ENCODE measurements at places on chromosomes 1 and 21.

- DNase-seq = no peak
Observed at GRCh38 chr1:11227106-11228077, 35.0 kb downstream of the MTOR start.

GRCh38 chr21:14589855-14590563 lies 43.9 kb upstream of the SAMSN1 start:
- DNase-seq = no peak

DNA sequence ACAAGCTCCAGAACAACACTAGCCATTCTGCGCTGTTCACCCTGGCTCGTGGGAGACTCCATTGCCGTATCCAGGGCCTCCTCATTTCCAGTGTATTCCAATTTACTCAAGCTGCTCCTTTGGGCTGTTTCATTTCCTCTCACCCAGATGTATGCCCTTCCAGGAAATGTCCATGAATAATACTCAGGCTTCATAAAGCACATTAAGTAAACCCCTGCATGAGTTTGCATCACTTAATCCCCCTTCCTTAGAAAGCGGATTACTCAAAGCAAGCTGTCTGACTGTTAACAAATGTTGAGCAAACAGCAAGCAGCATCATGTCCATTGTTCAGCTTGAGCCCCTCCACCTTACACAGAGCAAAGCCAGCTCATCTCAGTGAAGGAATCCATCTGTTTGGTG lies 403.6 kb upstream of the PBX1 start:
- DNase-seq = no peak

DNA sequence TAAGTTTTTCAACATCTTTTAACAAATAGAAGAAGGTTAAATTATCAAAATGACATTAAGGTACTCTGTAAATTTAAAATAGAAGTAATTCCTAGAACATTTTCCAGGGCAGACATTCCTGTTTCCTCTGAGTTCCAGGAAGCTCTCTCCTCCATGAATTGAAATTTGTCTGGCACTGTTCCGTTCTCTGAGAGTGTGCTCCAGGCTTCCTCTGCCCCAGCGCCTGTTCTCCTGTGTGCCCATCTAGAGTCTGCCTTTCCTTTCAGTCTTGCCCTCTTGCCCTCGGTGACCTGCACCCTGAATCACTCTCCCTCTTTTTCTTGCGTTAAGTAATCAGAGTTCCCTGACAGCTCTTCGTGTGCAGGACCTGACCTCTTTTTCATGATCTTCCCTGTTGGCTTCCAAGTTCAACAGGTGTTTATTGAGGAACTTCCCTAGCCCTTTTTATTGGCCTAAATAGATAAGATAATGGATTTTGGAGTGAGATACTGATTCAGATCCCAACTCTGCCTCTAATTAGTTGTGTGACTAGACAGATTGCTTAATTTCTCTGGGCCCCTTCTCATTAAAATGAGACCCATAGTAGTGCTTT lies 77.1 kb downstream of the MTR start:
- DNase-seq = no peak

GRCh38 chr1:18886003-18886335 lies 16.4 kb downstream of the ALDH4A1 start:
- DNase-seq = no peak

GRCh38 chr21:45373991-45374816 lies 30.8 kb upstream of the COL18A1 start:
- DNase-seq = no peak

GRCh38 chr1:221664253-221664652 lies 77.6 kb downstream of the DUSP10 start:
- DNase-seq = no peak

- peak; percentile 39 for DNase-seq
Observed at GRCh38 chr1:117754061-117754969, 148.5 kb downstream of the TENT5C start.

- DNase-seq = no peak
Observed at GRCh38 chr1:82700476-82700875, 899.7 kb downstream of the ADGRL2 start.

GRCh38 chr1:58792846-58793245 lies 9.0 kb upstream of the JUN start:
- no peak for DNase-seq

- peak; percentile 39 for DNase-seq
Observed at GRCh38 chr1:61585714-61586113, 139.2 kb downstream of the TM2D1 start.

- no peak for DNase-seq
Observed at GRCh38 chr1:206836111-206836510, 29.3 kb upstream of the IL20 start.

DNA sequence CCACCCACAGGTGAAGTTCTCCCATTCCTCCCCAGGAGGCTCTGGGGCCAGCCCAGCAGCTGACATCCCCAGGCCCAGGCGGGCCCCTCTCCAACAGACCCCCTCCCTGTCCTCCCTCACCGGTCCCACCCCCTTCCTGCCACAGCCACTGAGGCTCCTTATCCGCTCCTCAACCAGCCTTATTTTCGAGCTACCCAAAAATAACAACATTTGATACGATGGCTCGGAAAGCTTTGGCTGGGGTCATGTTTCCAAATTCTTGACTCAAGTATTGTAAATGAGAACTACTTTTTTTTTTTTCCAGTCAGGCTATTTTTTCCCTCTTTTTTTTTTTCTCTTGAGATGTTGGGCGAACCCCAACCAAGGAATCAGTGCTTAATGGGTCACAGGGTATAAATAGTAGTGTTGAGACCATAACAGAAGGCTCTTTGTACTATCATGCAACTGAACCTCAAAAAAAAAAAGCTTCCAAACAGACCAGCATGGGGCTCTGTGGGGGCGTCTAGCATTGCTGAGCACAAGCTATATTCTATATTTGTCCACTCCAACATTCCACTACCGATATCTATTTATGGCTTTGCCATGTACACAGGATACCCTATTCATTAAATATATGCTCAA lies 27.2 kb downstream of the IRF2BP2 start:
- peak; percentile 46 for DNase-seq

GRCh38 chr1:55359611-55360010 lies 144.4 kb upstream of the USP24 start:
- no peak for DNase-seq

DNA sequence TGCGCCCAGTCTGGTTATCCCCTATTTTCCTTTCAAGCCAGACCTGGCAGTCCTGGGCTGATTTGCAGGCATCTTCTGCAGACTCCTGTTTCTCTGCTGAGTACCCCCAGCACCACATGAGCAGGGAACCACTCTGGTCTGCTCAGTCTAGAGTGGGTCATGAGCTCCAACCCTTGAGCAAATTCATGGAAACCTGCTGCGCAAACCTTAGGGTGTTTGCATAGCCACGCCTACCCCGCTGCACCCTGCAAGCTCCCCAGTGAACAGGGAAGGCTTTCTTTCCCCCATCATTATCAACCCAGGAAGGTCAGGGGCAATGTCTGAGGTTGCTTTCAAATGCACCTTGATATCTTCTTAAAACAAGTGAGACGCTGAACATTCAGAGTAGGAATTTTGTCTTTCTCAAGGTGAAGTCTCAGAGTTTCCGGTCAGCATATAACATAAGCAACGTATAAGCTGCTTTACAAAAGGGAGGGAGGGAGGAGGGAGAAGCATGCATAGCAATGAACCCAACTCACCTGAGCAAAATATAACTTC lies 11.1 kb upstream of the KCNE1 start:
- no peak for DNase-seq

GRCh38 chr1:151837197-151837596 lies 2.4 kb downstream of the C2CD4D start:
- no peak for DNase-seq

- no peak for DNase-seq
Observed at GRCh38 chr1:109776206-109776835, 12.6 kb upstream of the EPS8L3 start.

GRCh38 chr1:197145446-197146024 lies 934 bp downstream of the ASPM start:
- DNase-seq = no peak

DNA sequence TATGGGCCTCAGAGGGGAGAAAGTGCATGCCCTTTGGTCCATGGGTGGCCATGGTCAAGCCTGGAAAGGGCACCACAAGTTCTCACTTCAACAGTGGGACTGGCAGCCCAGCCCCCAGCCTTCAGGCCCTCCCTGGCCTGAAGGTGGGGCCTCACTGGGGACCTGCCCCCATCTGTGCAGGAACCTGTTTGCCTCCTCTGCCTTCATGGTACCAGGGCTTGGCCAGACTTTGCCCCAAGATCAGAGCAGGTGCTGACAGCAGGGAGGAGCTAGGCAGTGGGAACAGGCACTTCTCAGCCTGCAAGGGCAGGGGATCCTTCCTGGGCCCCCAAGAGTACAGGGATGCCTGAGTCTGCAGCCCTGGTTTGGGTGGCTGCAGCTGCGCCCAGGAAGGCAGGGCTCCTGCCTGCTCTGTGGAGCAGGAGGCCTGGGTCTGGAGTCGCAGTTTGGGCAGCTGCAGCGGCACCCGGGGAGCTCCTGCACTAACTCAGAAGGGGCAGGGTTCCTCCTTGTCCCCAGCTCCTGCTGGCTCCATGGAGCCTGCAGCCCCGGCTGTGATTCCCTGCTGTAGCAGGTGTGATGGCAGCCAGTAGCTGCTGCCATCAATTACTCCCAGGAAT lies 460.1 kb upstream of the NCAM2 start:
- DNase-seq = no peak

GRCh38 chr1:193566735-193567134 lies 380.3 kb upstream of the B3GALT2 start:
- DNase-seq = no peak

GRCh38 chr1:118381197-118381869 lies 196.3 kb upstream of the SPAG17 start:
- peak; percentile 32 for DNase-seq

- no peak for DNase-seq
Observed at GRCh38 chr1:228306275-228307217, 98.7 kb downstream of the OBSCN start.

GRCh38 chr1:113830039-113830438 lies 17.8 kb upstream of the RSBN1 start:
- no peak for DNase-seq

DNA sequence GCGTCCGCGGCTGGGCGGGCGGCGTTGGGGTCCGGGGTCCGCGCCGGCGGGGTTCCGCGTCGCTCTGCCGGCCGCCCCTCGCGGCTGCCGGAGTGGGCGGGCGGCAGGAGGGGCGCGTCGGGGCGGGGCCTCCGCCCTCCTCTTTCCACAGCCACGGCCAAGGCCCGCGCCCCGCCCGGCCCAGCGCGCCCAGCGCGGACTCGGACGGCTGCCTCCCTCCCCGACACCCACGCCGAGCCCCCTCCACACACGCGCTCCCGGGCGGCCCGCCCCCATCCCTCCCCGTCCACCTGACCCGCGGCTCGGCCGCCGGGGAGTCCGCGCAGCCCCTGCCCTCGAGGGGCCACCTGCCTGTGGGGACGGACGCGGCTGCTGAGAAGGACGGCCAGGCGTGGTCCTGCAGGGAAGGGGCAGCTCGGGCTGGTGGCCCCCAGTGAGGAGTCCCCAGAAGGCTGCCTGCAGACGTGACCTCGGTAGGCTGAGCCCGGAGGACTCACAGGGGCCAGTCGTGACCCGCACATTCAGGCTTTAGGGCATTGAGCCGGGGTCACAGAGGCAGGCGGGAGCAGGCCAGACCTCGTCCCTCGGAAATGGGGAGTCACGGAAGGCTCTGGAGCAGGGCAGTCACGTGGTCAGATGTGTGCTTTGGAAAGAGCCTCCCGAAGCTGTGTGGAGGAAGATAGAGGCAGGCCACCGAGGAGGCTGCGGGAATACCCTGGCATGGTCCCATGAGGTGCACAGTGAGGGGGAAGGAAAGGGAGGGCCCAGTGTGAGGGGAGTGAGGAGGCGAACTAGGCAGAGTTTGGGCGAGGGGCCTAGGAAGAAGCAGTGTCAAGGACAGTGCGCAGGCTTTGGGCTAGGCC lies at the start of gene COL8A2:
COL8A2 (minus strand) TSS at position 94 of the 863 bp plus-strand sequence. CDS start 24,980 bp downstream, outside the sequence.
- no peak for DNase-seq

GRCh38 chr1:201783058-201783457 lies 45.9 kb upstream of the IPO9 start:
- no peak for DNase-seq

DNA sequence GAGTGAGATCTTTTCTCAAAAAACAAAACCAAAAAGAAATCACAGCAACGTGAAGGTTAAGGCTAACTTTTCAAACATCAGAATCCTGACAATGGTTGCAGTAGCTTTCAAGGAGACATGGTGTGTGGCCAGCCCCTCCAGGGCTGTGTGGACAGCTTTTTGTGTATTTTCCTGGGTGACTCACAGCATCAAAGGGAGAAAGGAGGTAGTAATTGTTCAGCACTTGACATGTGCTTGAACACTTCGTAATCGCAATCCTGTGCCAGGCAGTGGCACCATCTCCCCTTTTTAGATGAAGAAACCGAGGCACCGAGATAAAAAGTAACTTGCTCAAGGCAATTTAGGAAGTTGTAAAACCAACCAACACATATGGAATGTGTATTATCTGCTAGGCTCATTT lies 10.3 kb downstream of the NBL1 start:
- DNase-seq = no peak

GRCh38 chr1:55877437-55878232 lies 662.5 kb upstream of the USP24 start:
- no peak for DNase-seq

GRCh38 chr1:234631721-234632125 lies 21.7 kb upstream of the IRF2BP2 start:
- DNase-seq = peak; percentile 36

DNA sequence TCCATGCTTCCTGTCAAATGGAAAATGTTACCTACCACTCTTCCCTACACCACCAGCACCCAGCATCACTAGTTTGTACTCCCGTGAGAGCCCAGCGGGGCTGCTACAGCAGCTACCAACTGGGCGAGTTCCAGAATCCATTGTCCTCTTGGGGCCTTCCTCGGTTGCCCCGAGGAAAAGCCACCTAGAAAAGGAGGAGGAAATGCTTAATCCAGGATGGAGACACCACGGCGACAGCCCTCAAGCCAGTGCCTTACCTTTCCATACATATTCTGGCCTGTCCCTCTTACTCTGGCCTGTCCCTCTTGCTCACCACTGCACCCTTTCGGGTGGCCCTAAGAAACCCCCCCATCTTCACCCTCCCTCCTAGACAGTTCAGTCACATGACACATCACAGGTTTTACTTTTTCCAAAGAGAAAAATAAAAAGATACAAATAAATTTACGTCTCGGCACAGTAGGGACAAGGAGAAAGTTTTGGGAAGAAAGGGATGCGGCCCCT lies 478 bp downstream of the RIT1 start:
- peak; percentile 9 for DNase-seq

GRCh38 chr1:244896550-244896949 lies 32.2 kb upstream of the HNRNPU start:
- no peak for DNase-seq

DNA sequence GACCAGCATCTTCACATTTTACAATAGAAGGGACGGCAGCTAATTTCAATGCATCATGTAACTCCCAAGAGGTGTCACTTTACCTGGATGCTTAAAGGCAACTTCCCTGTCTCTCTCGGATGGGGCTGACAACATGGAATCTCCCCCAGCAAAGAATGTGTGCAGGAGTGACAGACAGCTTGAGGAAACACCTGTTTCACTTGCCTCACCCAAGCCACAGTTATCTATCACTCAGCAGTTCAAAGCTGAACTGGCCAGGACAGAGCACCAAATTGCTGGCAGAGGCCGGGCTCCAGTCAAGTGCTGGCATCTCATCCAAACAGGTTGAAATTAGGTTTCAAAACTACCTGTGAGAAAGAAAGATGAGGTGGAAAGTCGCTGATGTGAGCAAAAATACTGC lies 538.0 kb upstream of the PLXNA2 start:
- no peak for DNase-seq
